Mesendoderm (in vitro differentiated cells): ENCODE measurements at places on chromosomes 16 and 17.
A peak's percentile ranks its signal among the peaks of the same experiment; 100 is the strongest.

DNA sequence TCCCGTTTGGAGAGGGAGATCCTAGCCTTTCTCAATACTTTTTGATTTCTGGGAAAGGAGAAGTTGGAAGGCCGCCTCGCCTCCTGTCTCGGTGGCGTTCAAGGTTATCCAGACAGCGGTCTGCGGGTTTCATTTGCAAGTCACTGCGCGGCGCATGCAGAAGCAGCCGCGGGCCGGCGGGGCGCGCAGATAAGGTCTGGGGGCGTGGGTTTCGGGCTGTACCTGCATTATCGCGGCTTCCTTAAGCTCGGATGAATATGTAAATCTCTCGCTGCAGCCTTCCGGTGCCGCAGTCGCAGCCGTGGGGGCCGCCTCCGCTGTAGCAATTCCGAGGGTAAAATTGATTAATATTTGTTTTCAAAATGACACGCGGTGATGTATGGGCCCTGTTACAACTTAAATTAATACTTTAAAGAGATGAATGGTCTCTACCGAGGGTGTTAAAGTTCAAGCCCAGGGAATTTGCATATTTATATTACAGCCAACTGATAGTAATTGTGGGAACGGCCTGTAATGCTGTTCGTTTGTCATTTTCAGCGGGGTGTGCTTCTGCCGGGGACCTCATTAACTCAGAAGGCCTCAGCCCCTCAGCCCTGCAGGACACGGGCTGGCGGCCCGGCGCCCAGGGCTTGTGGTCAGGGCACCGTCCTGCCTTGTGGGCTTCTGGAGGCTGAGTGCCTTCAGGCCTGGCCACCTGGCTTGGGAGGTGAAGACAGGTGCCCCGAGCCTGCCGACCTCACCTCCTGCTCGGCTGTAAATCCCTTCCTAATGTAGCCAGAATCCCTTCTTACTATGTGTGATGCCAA, 99.4 kb downstream of the CYLD start:
- no peaks in the 10 kb centered on the region for H3K27me3 ChIP-seq
- peaks cover 2% of the 10 kb centered on the region for H3K4me1 ChIP-seq
- H3K36me3 ChIP-seq, result no peaks in the 10 kb centered on the region
- no peak overlapping the region for H3K27ac ChIP-seq
- no peak overlapping the region for H3K4me3 ChIP-seq

DNA sequence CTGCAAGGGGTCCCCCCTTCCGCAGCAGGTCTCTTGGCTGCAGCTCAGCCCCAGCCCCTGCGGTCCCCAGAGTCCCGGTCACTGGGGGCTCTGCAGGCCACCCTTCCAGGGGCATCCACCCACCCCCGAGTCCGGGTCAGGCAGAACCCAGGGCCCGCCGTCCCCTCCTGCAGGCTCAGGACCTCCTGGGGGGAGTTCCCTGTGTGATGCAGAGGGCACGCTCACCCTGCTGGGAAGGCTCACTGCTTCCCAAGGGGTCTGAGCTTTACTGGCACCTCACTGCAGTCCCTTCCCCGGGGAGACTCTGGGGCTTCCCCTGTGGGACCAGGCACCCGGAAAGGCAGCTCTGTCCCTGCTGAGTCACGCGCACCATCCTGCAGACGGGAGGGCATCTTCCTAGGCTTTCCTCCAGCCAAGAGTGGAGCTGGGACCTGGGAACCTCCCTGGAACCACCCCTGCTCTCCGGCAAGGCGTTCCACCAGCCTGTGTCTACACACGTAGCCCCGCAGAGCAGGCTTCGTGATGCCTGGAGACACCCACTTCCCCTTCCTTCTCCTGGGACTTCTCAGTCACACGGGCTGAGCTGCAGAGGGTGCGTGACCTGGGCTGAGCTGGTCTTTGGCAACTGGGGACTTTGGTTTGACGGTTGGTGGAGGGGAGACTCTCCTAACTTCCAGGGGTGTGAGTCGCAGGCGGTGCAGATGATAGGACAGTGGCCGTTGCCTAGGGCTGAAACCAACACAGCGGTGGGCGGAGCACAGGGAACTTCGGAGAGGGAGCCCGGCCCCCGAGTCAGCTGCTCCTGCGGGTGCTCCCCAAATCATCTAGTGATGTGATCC, 23.4 kb downstream of the SLC25A10 start:
- no peak overlapping the region for H3K4me3 ChIP-seq
- no peaks in the 10 kb centered on the region for H3K36me3 ChIP-seq
- H3K27ac ChIP-seq, result no peak overlapping the region

DNA sequence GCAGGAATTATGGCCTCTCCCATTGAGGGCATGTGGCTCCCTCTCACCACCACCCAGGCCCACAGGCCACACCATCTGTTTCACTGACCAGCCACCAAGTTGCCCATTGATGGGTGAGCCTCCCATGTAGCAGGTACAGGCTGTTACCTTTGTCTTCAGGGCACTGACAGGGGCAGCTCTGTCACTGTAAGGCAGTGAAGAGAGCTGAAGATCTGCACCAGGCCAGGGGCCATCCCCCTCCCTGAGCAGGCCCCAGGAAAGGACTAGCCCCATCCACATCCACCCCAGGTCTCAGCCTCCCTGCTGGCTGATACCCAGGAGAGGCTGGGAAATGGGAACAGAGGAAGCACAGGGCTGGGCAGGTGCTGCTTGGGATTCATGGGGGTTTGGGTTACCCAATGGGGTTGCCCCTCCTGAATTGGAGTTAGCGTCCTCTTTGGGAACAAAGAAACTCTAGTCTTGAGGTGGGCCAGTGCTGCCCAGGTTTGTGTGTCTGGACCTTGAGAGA, 1691.4 kb downstream of the TP53TG3F start:
- DNase-seq, result no peak
- no peaks in the 10 kb centered on the region for H3K27me3 ChIP-seq
- no peak overlapping the region for H3K27ac ChIP-seq
- H3K4me1 ChIP-seq, result no peaks in the 10 kb centered on the region
- H3K4me3 ChIP-seq, result no peak overlapping the region

DNA sequence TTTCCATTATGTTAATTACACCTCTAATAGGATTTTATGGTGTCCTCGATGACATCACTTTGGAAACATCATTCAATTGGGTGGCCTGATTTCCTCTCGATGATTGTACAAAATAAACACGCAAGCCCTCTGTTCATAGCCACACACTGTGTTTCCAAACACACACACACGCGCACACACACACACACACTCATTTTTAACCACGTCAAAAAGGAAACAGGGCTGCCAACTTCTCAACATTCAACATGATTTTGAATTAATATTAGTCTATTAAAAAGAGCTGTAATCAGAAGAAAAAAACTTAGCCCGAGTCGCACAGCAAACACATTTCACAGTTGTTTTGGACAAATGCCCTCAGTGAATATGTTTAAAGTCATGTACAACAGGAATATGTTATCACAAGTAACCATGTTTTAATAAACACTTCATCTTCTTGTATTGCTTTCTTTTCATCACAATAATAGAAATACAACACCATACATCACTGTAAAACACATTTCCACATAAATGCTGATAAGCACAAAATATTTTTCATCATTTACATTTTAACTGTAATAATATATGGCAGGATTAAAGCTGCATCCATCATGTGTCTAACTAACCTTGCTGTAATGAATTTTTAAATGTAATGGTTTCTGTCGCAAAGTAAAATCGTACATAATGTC, 219.1 kb upstream of the IRX3 start:
- peaks cover 2% of the 10 kb centered on the region for H3K4me1 ChIP-seq
- H3K4me3 ChIP-seq, result no peak overlapping the region
- H3K27me3 ChIP-seq, result no peaks in the 10 kb centered on the region
- no peak overlapping the region for H3K27ac ChIP-seq
- H3K36me3 ChIP-seq, result no peaks in the 10 kb centered on the region

GRCh38 chr16:84386047-84386446, 17.7 kb downstream of the ATP2C2 start:
- no peak for DNase-seq
- no peak overlapping the region for H3K27ac ChIP-seq
- no peak overlapping the region for H3K4me3 ChIP-seq
- no peaks in the 10 kb centered on the region for H3K36me3 ChIP-seq
- H3K27me3 ChIP-seq, result no peaks in the 10 kb centered on the region

DNA sequence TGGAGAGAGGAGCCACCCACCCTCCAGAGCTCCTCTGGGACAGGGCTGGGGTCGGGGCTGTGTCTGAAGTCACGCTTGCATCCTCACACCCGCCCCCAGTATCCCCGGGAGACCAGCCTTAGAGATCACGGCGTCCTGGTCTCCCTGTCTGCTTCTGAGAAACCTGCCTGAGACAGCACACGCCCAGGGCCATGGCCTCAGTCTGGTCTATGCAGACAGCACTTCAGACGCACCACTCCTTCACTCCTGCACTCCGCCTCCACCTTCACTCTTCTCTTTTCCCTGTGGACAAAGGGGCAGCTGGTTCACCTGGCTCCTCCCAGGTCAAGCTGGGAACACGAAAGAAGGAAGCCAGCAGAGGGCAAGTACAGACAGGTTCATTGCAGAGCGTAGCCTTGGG, 248.0 kb upstream of the GSE1 start:
- H3K27me3 ChIP-seq, result no peaks in the 10 kb centered on the region
- peaks cover 9% of the 10 kb centered on the region for H3K4me1 ChIP-seq
- no peak overlapping the region for H3K4me3 ChIP-seq
- no peak overlapping the region for H3K27ac ChIP-seq

- no peak for DNase-seq
- no peak overlapping the region for H3K4me3 ChIP-seq
- no peak overlapping the region for H3K27ac ChIP-seq
- H3K4me1 ChIP-seq, result no peaks in the 10 kb centered on the region
- H3K27me3 ChIP-seq, result no peaks in the 10 kb centered on the region
- H3K36me3 ChIP-seq, result no peaks in the 10 kb centered on the region
These were observed 59.7 kb downstream of the PLCG2 start for GRCh38 chr16:81838794-81839193.

DNA sequence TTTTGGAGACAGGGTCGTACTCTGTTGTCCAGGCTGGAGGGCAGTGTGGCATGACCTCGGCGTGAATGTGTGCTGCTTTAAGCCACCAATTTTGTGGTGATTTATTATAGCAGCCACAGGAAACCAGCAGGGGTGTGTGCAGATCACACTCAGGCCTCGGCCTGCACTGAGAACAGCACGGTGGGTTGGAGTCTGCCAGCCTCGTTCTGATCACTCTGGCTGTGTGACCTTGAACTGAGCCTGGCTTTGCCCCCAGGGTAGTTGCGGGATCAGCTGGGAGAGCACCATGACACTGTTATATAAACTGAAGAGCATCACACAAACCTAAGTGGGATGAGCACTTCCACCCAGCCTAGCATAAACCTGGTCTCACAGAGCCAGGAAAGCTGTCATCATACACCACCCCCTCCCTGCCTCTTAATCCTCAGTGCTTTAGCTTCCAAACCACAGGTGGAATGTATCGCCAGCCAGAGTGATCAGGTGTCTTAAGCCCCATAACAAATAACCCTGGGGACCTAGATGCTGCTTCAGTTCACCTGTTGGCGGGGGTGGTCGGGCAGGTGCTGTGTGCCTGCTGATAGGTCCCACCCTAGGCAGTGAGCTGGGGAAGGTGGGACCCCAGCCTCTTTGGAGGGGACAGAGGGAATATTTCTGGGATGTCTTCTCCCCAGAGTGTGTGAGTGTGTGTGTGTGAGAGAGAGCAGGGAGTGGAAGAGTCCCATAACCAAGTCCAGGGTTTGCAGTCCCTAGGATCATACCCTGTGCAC, 28.6 kb upstream of the NDRG4 start:
- no peak for DNase-seq
- H3K27ac ChIP-seq, result no peak overlapping the region
- no peaks in the 10 kb centered on the region for H3K27me3 ChIP-seq
- no peak overlapping the region for H3K4me3 ChIP-seq
- H3K36me3 ChIP-seq, result no peaks in the 10 kb centered on the region
- H3K4me1 ChIP-seq, result peaks cover 5% of the 10 kb centered on the region

DNA sequence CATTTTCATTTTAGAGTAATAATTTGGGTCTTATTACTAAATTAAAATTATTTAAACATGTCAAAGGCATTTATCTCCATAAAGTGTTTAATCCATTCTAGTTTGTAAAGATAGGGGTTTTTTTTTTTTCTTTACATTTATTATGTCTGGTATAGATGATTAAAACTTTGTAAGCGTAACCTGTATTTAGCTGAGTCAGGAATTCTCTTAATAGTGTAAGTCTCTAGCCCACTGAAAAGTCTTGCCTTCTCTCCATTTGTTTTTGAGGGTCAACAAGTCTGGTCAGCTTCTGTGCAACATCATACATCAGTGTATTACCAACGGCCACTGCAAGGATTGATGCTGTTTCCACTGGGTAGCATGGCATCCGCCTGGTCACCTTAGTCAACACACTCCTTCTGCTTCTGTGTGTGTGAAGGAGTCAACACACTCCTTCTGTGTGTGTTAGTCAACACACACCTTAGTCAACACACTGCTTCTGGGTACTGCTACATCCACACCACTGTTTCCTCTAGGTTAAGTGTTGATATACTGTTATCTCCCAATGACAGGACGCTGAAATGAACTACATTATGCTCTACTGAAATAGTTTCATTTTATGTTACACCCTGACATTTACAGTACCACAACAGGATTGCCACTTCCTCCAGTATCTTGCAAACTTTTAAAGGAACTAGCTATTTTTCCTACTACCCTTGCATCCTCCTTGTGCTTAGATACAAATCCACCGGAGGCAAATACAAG, 37.3 kb upstream of the VWA3A start:
- H3K36me3 ChIP-seq, result no peaks in the 10 kb centered on the region
- H3K27ac ChIP-seq, result no peak overlapping the region
- no peaks in the 10 kb centered on the region for H3K27me3 ChIP-seq
- no peak overlapping the region for H3K4me3 ChIP-seq
- peaks cover 4% of the 10 kb centered on the region for H3K4me1 ChIP-seq

- no peak overlapping the region for H3K4me3 ChIP-seq
- no peak for DNase-seq
- no peak overlapping the region for H3K27ac ChIP-seq
- peaks cover 7% of the 10 kb centered on the region for H3K4me1 ChIP-seq
These were observed 5.4 kb downstream of the SPATA2L start for GRCh38 chr16:89695875-89696669.

- H3K36me3 ChIP-seq, result no peaks in the 10 kb centered on the region
- no peak overlapping the region for H3K4me3 ChIP-seq
- peak; percentile 86 for DNase-seq
- H3K27ac ChIP-seq, result no peak overlapping the region
These were observed 50.9 kb upstream of the CLEC3A start for GRCh38 chr16:77971306-77972061.

DNA sequence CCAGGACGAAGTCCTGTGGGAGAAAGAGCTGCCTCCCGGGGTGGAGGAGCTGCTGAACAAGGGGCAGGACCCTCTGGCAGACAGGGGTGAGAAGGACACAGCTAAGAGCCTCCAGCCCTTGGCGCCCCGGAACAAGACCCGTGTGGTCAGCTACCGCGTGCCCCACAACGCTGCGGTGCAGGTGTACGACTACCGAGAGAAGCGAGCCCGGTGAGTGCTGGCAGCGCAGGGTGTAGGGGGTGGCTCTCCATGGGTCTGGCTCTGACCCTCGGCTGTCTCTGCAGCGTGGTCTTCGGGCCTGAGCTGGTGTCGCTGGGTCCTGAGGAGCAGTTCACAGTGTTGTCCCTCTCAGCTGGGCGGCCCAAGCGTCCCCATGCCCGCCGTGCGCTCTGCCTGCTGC, 21.4 kb downstream of the MVP start:
- no peaks in the 10 kb centered on the region for H3K27me3 ChIP-seq
- no peaks in the 10 kb centered on the region for H3K4me1 ChIP-seq
- no peak overlapping the region for H3K4me3 ChIP-seq
